Spleen (tissue), 13 donors: ENCODE measurements at places on chromosomes 7 and 10. TPM values are rescaled to one million over a fixed set of nuclear protein-coding genes. Genes with fewer than 3 reads are reported as not detected.

CLEC5A gene
- 0.48 TPM for polyA plus RNA-seq

CPXM2 gene
- 3.7 TPM for polyA plus RNA-seq

RET gene
- 0.02 TPM for polyA plus RNA-seq

TSPAN14 gene
- 13.3 TPM for polyA plus RNA-seq

RPEL1 gene
- not detected for polyA plus RNA-seq

ZNF804B gene
- not detected for polyA plus RNA-seq

RGR gene
- polyA plus RNA-seq: not detected

DEPP1 gene
- polyA plus RNA-seq: 15.7 TPM

VWDE gene
- 0.15 TPM for polyA plus RNA-seq

PDCD4 gene
- 121 TPM for polyA plus RNA-seq

ASAH2B gene
- polyA plus RNA-seq: 0.77 TPM

FAM13C gene
- 1.7 TPM for polyA plus RNA-seq

AFAP1L2 gene
- polyA plus RNA-seq: 19.3 TPM

PRSS2 gene
- 1.3 TPM for polyA plus RNA-seq

NPS gene
- polyA plus RNA-seq: not detected

ELN gene
- polyA plus RNA-seq: 11.1 TPM

ZNF467 gene
- 12.8 TPM for polyA plus RNA-seq

HILPDA gene
- 7.2 TPM for polyA plus RNA-seq

DOCK1 gene
- polyA plus RNA-seq: 2.6 TPM

GDF2 gene
- not detected for polyA plus RNA-seq

LIPM gene
- polyA plus RNA-seq: not detected

ADRA2A gene
- polyA plus RNA-seq: 0.74 TPM

ECHS1 gene
- 62.7 TPM for polyA plus RNA-seq

GHRHR gene
- not detected for polyA plus RNA-seq

NXPH1 gene
- not detected for polyA plus RNA-seq

NEUROD6 gene
- polyA plus RNA-seq: not detected

IFRD1 gene
- 29.3 TPM for polyA plus RNA-seq

TET1 gene
- polyA plus RNA-seq: 0.15 TPM

CRYGN gene
- polyA plus RNA-seq: 0.72 TPM

LUC7L2 gene
- 40.2 TPM for polyA plus RNA-seq

CDNF gene
- polyA plus RNA-seq: 0.67 TPM

PPP1R9A gene
- 0.80 TPM for polyA plus RNA-seq

MRPL43 gene
- polyA plus RNA-seq: 79.1 TPM

SH3PXD2A gene
- polyA plus RNA-seq: 8.1 TPM

SFTPA1 gene
- 1.4 TPM for polyA plus RNA-seq

MKI67 gene
- 3.6 TPM for polyA plus RNA-seq

TRIM56 gene
- polyA plus RNA-seq: 6.3 TPM
